ENCODE measurements at places on chromosomes 6 and 20. TPM values are rescaled to one million over a fixed set of nuclear protein-coding genes. Genes with fewer than 3 reads are reported as not detected.

ENPP4 gene
- total RNA-seq: 0.25 TPM

KCNQ5 gene
- total RNA-seq: 1.4 TPM

SLC22A16 gene
- not detected for total RNA-seq

C2 gene
- total RNA-seq: 0.30 TPM

VSX1 gene
- 1.3 TPM for total RNA-seq

SEMG1 gene
- not detected for total RNA-seq

APCDD1L gene
- 0.11 TPM for total RNA-seq

CTNNBL1 gene
- total RNA-seq: 61.4 TPM

FGD2 gene
- total RNA-seq: not detected

GNRH2 gene
- total RNA-seq: not detected

CCR6 gene
- total RNA-seq: not detected

CUL9 gene
- total RNA-seq: 9.2 TPM

BMP2 gene
- total RNA-seq: 0.33 TPM

MRPL14 gene
- total RNA-seq: 54.0 TPM

SNTA1 gene
- 11.5 TPM for total RNA-seq

TRIM10 gene
- total RNA-seq: not detected
